ENCODE measurements at places on chromosomes 3 and 15.

DNA sequence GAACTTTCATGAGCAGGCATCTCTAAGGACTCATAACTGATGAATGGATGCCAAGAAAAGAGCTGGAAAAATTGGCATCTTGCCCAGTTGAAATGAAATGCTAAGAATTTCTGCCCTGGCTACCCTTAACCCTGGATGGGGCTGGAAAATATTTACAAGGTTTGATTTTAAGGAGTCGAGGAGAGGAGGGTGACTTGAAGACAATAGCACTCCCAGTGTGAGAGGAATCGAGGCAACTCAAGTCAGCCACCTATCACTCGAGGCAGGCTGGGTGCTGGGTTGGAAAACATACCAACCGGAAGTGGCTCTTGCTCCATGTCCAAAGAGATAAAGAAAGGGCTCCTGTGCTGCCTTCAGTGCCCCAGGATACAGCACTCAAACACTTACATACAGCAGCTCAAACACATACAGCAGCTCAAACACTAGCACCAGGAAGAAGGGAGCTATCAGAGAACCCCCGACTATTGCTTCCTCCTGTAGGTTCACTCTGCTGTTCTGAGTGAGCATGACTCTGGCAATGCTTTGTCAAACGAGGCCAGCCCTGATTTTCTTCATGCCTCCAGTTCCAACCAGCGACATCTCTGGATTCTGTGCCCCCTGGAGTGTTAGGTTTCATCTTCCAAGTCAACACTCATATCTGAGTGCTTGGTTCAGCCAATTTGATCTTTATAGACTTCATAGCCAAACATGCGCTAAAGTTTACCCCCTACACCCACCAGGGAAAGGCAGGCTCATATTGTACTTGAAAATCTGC is 4.9 kb downstream of the PRICKLE2 start:
- DNase-seq = no peak

- DNase-seq = no peak
Observed at GRCh38 chr3:8846176-8846575, 76.8 kb upstream of the OXTR start.

DNA sequence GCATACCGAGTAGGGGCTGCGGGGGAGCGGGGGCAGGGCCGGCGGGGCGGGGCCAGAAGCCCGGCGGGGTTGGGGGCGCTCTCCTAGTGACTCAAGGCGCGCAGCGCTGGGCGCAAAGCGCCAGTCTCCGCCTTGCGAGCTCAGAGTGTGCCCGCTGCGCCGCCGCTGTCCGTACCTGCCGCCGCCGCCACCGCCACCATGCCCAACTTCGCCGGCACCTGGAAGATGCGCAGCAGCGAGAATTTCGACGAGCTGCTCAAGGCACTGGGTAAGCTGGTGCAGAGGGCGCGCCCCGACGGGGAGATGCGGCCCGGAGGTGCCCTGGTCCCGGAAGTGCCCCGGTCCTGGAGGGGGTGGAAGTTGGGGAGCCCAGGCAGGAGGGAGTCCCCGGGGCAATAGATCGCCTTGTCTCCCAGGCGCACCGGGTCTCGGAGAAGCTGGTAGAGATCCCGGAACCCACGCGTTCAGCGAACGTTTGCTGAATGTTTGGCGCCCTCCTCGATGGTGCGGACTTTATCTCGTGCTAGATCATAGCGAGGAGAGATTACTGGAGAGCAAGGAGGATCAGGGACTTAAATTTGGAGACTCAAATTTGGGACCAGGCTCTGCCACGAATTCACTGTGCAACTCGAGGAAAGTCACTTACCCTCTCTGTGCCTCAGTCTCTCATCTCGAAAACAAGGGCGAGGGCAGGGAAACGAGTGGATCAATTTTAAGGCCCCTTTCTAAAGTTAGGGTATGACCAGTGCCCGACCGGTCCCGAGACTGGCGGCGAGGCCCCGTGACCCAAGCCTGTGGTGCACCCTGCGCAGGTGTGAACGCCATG is at the start of gene CRABP1:
CRABP1 (plus strand) TSS at position 123 of the 826 bp plus-strand sequence; CDS start at position 199, 76 bp downstream.
- DNase-seq = no peak

GRCh38 chr3:40847551-40847992 is 322.8 kb downstream of the ZNF621 start:
- no peak for DNase-seq

GRCh38 chr3:14161282-14161681 is 17.1 kb downstream of the XPC start:
- no peak for DNase-seq

DNA sequence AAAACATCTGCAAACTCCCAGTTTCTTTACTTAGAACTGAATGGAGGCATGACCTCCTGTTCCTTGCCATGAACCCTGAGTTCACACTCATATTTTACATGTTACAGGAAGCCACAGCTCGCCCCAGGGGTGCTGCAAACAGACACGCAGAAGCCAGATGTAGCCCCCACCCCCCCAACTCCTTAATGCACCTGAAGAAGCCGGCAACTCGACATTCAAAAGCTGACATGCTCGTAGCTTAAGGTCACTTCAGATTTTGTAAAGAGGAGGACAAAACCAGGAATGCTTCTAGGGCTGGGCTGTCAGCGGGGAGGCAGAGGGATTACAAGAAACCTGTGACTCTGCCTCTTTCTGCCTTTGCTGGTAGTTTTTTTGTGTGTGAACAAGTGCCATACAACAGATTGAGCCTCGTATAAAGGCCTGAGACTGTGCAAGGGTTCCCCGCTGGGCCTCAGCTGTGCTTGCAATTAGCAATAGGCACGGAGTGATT is 42.0 kb upstream of the FEZF2 start:
- DNase-seq = no peak

DNA sequence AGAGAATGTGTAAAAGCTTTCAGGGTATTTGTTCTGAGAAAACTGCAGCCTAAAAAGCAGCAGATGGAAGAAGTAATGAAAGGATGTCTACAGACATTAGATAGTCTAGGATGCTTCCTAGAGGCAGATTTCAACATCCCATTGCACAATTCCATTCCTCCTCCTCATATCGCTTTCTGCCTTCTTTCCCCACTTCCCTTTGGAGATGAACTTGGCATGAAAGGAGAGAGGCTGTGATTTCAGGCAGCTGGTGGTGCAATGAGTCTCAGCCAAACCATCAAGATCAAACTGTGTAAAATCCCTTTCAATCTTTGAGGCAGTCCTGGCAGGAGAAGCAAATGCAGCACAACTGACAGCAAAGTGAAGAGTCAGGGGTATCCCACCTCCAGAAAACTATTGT is 438.7 kb upstream of the KCNMB2 start:
- DNase-seq = no peak

DNA sequence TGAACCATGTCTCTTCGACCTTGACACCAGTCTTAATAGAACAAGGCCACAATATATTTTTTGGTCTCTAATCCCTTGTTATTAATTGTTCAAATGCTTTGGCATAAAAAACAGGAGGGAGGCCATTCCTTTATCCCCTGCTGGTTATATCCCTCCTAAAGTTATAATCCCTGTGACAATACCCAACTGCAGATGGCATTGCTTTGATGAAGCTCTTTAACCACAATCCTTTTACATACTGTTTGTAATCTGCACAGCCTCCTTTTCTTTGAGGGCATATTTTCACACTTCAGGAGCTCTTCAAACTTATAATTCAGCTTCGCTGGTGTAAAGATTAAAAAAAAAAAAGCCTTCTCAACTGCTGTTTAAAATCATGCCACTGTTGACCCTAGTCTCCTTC is 919.0 kb downstream of the EPHA3 start:
- DNase-seq = no peak

DNA sequence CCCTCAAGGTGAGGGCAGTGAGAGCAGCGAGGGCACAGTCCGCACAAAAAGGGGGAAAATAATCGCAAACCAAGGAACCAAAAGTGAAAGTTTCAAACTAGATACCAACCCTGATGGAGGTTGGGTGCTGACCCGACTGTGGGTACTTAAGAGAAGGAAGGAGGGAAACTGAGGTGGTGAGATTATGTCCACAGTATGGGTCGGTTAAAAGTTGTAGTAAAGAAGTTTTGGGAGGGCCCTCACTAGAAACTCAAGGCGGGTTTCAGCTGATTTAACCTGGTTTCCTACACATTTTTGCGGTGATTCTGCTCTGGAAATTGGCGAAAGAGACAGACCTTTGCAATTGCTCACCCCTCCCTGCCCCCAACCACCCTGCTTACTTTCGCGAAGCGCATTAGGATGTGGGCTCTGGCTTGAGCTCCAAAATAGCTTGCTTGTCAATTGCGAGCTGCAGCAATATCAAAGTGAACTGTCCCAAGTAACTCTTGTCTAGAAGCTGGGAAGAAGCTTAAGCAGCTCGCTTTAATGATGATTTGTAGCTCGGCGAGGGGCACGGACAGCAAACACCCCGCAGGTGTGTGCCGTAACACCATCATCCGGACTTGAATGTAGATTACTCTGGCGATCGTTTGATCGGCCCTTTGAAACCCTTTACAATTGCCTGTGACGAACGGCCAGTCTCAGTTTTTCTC is 15.8 kb downstream of the SOX2 start:
- DNase-seq = no peak

- no peak for DNase-seq
Observed at GRCh38 chr3:194262176-194262924, 88.8 kb downstream of the CPN2 start.

DNA sequence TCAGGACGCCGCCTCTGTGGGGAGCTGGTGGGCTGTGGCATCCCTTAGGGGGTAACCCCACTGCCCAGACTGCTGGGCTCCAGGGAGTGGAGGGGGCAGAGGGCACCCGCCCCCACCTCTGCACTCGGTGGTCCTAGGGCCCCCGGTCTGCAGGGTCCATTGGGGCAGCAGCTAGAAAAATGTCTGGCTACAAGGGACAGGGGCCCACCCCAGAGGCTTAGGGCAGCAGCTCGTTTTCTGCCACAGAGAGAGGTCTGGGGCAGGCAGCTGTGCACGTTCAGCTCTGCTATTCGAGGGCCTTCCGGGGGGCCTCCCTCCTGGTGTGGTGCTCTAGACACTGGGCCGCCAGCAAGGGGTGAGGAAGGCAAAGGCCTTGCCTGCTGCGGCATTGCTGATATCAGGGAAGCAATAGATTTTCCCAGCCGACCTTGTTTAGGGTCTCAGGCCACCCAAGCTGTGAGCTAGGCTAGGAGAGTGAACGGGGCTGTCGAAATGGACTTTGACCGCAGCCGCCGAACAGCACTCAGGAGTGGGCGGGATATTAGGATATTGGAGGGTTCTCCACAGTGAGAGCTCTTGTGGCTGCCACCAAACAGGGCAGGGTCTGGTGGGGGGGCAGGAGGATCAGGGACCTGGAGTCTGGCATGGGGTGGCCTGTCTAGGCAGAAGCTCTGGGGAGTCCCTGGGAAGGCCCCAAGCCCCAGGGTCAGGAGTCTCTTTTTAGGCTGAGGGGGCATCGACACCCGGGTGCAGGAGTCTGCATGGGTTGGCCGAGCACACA is 61.4 kb upstream of the KLF13 start:
- DNase-seq = no peak

GRCh38 chr3:59142556-59142955 is 92.7 kb upstream of the CFAP20DC start:
- no peak for DNase-seq

DNA sequence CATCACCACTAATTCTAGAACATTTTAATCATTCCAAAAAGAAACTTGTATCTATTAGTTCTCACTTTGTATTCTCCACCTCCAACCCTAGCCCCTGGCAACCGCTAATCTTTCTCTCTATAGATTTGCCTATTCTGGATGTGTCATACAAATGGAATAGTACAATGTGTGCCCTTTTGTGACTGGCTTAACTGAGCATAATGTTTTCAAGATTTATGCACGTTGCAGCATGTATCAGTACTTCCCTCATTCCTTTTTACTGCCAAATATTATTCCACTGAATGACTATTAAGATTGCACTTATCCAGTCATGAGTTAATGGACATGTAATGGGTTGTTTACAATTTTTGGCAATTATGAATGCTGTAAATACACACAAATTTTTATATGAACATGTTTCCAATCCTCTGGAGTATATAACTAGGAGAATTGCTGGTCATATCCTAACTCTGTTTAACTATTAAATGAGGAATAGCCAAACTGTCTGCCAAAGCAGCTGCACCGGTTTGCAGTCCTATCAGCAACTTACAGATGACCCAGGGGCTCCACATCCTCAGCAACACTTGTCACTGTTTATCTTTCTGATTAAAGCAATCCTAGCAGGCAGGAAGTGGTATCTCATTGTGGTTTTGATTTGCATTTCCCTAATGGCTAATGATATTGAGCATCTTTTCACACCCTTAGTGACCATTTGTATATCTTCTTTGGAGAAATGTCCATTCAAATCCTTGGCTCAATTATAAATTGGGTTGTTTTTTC is 42.9 kb downstream of the DCUN1D1 start:
- no peak for DNase-seq

DNA sequence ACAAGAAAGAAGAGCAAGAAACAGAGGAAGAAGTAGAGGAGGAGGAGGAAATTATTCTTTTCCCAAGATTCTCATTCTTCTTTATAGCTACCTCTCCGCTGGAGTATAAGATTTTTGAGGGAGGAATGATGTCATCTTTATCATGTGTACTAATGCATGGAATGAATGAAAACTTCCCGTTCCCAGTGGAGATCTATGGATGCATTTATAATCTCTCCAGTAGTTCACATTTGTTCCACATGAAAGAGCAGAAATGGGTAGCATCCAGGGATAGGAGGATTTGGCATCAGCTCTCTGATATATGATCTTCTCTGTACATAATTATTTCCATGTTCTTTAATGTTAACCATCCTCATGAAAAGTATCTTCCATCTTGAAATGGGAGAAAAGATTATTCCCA is 244.4 kb downstream of the ADAMTSL3 start:
- DNase-seq = no peak

GRCh38 chr3:177119829-177120228 is 77.5 kb downstream of the TBL1XR1 start:
- no peak for DNase-seq

- no peak for DNase-seq
Observed at GRCh38 chr3:188001093-188001492, 152.9 kb upstream of the LPP start.

DNA sequence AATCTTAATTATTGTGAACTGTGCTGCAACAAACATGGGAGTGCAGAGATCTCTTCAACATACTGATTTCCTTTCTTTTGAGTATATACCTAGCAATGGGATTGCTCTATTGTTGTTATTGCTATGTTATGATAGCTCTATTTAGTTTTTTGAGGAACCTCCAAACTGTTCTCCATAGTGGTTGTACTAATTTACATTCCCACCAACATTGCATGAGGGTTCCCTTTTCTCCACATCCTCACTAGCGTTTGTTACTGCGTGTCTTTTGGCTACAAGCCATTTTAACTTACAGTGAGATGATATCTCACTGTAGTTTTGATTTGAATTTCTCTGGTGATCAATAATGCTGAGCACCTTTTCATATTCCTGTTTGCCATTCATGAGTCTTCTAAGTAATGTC is 45.5 kb upstream of the TNFSF10 start:
- DNase-seq = no peak

- DNase-seq = no peak
Observed at GRCh38 chr15:57647071-57647790, 55.5 kb downstream of the MYZAP start.

- no peak for DNase-seq
Observed at GRCh38 chr3:11498177-11498576, 145.5 kb downstream of the VGLL4 start.

Data from activated CD4-positive, alpha-beta T cell treated with anti-CD3 and anti-CD28 coated beads, Interleukin-2, Interleukin-6, amounts not matched to agents 100 ng/mL and 50 ng/mL, durations not matched to agents 16 hours and 8 hours (primary cell).